Heart right ventricle (tissue), 16 donors: ENCODE measurements at places on chromosomes 1 and 21. TPM values are rescaled to one million over a fixed set of nuclear protein-coding genes. Genes with fewer than 3 reads are reported as not detected.

Gene SPRR5
- not detected for polyA plus RNA-seq

DNA sequence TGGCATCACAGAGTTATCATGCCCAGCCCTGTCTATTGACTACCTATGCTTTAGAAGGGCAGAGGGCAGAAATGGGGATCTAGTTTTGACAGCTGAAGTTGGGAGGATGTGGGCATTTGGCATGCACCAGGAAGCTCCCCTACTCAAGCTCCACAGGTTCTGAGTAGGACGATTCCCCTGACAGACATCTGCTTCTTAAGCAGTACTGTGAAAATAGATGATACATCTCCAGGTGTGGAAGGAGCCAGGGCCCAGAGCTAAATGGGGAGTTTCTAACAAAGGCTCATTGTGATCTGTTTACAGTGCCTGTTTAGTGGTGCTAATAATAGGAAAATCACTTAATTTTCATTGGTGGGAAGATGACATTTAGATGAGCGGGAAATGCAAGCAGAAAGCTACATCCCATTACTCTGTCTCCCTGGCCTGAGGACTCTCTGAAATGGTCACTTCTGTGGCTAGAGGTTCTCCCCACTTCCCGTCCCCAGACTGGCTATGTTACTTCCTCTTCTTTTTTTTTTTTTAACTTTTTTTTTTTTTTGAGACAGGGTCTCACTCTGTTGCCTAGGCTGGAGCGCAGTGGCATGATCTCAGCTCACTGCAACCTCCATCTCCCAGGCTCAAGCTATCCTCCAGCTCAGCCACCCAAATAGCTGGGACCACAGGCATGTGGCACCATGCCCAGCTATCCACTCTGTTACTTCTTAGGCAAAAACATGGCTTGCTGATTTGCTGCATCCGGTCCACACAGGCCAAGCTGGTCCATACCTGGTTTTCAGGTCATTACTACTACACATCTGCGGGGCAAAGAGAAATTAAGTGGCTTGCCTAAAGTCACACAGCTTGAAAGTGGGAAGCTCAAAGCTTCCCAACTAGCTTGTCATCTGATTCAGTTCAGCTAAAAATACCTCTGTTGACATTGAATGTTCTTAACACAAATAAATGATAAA is 23.2 kb upstream of the CNIH3 start:
- no peak for DNase-seq

DNA sequence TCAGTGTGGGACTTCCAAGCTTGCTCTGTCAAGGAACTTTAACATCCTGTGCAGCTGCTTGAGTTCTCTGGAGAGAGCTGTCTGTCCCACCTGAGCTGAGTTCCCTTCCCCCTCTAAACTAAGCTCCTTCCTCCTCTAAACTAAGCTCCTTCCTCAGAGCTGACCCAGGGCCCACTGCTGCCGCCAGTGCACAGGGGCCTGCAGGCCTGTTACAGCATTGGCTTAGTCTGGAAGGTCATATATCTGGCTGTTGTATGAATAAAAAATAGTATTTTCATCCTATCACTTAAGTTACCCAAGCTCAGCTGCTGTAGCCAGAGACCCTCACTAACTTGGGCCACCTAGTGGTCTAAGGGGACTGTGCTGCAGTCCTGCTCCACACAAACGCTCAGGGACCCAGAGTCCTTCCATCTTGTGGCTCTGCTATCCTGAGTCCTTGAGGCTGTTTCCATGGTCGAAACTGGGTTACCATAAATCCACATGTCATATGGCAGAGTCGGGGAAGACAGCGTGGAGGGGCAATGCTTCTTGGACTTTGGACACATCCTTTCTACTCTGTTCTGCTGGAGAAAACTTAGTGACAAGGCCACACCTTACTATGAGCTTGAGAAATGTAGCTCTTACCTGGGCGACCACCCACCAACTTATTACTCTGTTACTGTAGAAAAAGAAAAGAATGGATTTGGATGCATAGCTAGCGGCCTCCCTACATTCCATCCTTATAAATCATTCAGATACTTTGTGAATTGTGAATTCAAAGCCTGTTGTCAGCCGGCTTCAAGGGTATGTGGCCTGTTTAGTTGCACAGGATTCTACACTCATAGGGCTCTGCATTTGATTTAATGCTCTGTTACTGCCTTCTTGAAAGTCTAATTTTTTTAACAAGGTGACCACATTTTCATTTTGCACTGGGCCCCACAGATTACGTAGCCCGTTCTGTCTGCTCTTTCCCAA is 71.4 kb upstream of the GCLM start:
- no peak for DNase-seq

DNA sequence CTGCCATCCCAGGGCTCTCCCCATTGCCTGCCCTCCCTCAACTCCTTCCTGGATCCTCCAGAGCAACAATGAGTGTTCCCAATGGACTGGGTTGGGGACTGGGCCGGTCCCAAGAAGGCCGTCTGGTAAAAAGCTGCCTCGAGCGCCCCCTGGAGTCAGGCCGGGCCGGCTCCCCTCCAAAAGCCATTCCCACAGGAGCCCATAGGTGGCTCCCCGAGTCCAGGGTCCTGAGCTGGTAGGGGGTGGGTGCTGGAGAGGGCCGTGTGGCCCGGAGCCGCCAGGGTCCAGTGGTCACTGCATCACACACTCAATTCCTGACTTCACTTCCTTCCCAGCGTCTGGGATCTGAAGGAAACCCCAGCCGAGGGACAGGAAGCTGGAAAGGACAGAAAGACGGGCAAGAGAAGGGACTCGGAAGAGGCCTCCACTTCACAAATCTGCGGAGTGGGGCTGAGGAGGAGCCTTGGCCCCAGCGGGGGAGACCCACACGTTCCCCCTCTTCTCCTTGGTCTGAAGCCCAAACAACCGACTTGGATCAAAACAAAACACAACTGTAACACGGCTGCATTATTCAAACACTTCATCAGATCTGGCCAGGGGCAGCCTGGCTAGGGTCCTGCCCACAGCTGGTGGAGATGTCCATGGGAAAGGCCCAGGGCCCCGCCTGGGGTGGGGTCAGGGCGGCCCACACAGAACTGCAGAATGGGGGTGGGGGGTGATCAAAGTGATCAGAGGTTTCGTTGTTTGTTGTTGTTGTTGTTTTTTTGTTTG is 10.9 kb upstream of the ALDH4A1 start:
- DNase-seq, result peak; percentile 85

- no peak for DNase-seq
Observed at GRCh38 chr1:25626018-25626417, 9.4 kb downstream of the MAN1C1 start.

DNA sequence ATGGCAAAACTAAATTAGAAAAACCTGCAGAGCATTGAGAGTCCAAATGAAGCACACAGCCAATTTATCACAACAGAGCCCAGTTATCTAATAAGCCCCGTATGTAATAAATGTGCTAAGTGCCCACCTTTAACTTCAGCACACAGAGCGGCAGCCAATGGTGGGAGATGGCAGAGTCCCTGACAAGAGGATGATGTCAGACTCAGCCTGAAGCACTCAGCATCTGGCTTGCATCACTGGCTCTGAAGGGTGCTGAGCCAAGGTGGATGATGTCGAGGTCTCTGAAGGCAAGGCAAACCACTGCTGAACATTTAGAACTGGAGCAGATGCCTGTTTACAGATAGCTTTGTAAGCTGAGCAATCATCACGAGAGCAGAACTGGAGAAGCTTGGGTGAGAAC is 118.3 kb downstream of the NUF2 start:
- peak; percentile 25 for DNase-seq

Gene PIK3CD
- polyA plus RNA-seq, result 2.7 TPM

DNA sequence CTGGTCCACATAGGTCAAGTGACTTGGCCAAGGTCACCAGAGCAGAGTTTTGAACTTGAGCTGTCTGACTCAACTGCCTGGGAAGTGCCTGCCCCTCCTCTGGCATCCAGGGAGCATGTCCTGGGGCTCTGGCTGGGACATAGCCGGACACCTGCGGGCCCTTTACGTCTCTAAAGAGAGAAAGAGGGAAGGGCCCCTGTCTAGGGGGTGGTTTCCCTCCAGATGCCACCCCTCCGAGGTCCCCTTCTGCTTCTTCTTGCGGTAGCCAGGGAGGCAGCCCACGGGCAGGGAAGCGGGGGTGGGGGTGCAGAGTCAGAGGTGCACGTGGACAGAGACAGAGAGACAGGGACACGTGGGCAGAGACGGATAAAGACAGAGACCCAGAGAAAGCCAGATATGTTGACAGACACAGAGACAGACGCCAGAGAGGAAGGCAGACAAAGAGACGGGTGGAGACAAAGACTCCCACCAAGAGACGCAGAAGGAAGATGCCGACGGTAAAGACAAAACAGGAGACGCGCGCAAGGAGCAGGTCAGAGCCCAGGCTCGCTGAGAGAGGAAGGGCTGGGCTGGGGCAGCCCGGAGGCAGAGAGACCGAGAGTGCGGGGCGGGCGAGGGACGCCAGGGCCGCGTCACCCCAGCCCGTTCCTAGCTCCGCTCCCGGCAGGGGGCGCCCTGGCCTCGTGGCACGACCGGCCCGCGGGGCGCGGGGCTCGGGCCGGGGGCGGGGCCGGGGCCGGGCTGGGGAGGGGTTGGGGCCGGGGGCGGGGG is 458 bp upstream of the ALPL start:
- DNase-seq, result peak; percentile 68

GRCh38 chr1:59193443-59194093 is 103.3 kb upstream of the FGGY start:
- no peak for DNase-seq

Gene MT1HL1
- not detected for polyA plus RNA-seq

DNA sequence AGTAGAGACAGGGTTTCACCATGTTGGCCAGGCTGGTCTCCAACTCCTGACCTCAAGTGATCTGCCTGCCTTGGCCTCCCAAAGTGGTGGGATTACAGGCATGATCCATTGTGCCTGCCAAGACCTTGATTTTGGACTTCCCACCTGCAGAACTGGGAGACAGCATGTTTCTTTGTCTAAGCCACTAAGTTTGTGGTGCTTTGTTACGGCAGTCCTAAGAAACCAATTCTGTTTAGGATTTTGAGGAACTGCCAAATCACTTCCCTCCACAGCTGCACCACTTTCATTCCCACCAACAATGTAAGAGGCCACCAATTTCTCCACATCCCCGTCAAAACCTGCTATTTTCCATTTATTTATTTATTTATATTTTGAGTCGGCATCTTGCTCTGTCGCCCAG is 46.1 kb downstream of the CHAF1B start:
- DNase-seq, result no peak

DNA sequence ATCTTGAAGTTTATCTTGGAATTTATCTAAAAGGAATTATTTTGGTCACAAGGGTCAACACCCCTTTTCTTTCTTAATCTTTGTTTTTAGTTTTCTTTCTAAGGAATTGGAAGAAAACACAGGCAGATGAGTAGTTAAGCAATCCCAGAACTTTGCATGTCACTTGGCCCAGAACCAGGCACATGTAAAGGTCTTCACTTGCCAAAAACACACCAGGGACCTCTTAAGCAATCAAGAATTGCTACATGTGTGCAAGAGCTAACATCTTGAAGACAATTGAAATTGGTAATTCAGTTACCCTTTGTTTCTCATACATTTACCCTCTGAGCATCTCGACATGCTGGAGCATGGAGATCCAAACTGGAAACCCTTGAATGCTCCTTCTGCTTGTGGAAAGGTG is 114.2 kb downstream of the ZC3H11B start:
- DNase-seq, result no peak

DNA sequence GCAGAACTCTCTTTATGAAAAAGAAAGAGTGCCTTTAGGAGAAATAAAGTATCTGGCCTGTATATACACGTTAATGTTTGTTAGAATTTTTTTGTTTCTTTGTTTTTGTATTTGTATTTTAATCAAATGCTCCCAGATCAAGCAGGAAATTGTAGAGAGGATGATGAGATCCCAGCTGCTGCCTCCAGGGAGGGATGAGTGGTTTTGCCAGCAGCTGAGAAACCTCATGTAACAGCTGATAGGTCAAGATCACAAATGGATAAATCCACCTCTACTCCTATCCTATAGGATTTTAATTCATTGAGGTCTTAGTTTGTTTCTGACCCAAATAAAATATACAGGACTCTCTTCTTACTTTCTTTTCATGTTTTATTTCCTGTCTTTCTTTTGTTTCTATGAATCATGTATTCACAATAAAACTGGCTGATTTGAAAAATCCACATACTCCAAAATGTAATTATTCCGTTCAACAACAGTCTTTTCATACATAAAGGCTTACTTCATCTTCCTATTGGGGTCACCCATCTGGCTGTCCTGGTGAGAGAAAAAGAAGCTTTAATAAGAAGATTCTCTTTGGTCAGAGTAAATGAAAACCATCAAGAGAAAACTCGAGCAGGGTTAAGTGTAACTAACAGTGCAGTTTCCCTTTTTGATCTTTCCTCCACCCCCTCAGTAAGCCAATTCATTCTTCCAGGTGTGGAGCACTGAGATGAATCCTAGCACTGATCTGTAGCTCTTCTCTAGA is 129.3 kb upstream of the PLPPR5 start:
- DNase-seq, result no peak

Gene PTPRU
- 13.5 TPM for polyA plus RNA-seq

Gene RGS16
- polyA plus RNA-seq, result 2.5 TPM

Gene DENND2C
- polyA plus RNA-seq, result 2.9 TPM

DNA sequence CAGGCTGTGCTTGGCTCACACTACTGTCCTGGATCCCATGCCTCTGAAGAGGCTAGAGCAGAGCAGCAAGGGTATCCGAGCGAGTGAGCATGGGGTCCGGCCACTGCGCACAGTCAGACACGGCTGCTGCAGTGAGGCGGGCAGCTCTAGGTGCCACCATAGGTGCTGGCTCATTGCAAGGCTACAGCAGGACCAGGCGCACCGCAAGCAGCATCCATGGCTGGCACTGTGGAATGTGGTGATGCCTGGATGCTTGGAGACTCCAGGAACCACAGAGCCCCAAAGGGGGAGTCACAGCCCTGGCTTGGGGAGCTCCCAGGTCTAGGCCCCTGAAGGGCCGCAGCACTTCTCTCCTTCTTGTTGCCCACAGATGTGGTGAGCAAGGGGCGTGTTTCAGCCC is 47.2 kb downstream of the ATP6V1G3 start:
- DNase-seq, result no peak

DNA sequence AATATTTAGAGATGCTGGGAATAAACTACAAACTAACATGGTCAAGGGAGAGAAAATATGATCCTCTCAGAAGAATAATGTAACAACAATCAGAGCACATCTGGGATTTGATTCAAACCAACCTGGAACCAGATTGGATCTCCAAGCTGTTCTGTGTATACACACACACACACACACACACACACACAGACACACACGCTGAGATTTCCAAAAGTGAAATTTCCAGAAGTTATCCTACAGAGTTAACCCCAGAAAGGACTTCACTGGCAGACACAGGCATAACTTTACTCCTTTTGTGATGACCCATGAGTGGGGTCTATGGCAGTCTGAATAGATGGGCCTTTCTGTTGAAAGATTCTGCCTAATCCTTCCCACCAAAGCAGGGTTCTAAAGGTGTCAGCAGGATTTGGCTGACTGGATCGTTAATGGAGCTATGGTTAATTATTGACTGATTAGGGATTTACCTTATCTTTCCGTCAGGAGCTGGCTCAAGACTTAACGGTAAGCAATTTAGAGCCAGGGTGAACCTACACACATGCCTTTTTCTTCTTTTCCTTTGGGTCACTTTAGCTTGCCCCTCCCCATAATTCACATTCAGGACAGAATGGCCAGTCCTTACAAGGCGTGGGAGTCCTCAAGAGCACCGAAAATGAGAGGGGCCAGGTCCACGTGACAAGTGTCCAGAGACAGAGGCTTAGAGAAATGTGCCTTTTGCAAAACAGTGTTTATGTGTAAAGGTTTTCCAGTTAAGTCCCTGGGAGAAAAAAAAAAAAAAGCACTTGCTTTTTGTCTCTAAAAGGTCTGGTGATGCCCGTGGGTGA is 10.9 kb upstream of the PROX1 start:
- DNase-seq, result no peak
